Sigmoid colon (tissue), 7 donors: ENCODE measurements at places on chromosomes 4 and X. TPM values are rescaled to one million over a fixed set of nuclear protein-coding genes. Genes with fewer than 3 reads are reported as not detected.

- DNase-seq: no peak
Observed at GRCh38 chr4:114807759-114808404, 209.3 kb downstream of the UGT8 start.

DNA sequence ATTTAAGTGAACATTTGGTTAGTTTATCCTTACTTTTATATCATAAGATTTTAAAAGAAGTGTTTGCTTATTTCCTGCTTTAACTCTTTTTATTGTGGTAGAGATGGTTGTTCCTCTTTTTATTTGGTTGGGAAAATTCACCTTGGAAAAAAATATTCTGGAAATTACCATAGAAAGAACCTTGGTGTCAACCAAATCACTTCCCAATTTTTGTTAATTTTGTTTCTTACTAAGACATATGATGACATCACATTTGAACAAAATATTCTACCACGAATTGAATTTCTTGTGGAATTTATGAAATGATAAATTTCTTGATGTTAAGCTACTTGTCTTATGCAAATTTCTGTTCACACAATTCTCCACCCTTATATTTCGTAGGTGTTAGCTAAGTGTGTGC, 33.7 kb downstream of the LAMTOR3 start:
- no peak for DNase-seq

- DNase-seq: no peak
Observed at GRCh38 chr4:106676173-106676921, 307.8 kb upstream of the GIMD1 start.

CENPU gene
- 1.4 TPM for total RNA-seq
